EH (cell line): ENCODE measurements at places on chromosomes 4 and X.

- no peak for DNase-seq
Observed at GRCh38 chr4:126742048-126742447, 890.7 kb upstream of the INTU start.

- DNase-seq = no peak
Observed at GRCh38 chrX:41518127-41518840, 71.1 kb downstream of the NYX start.

DNA sequence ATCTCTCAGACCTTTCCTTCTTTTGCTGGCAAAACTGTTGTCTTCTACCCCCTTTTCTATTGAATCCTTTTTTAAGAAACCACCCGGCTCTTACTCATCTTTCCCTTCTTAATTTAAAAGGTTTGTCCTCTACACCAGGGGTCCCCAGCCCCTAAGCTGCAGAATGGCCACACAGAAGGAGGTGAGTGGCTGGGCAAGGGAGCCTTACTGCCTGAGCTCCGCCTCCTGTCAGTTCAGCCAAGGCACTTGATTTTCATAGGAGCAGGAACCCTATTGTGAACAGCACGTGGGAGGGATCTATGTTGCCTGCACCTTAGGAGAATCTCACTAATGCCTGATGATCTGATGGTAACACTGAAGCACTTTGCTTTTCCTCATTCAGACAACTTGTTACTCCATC lies 726.3 kb upstream of the INTU start:
- no peak for DNase-seq

DNA sequence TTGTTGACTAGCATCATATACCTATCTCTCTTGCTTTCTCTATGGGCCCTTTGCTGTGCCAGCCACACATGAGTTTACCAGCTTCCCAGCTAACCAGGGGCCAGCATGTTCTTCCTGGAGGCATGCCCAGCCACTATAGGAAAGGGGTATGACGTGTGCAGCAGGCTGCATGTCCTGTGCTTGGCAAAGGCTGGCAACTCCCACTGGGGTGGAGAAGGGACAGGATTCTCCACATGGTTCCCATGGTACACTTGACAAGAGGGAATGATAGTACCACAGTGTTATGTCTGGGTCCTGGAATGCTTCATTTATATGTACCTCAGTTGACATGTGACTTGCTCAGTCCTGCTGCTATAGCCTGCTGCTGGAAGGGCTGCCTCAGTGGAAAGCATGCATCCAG lies 78.8 kb downstream of the TMEM164 start:
- DNase-seq = peak; percentile 13

DNA sequence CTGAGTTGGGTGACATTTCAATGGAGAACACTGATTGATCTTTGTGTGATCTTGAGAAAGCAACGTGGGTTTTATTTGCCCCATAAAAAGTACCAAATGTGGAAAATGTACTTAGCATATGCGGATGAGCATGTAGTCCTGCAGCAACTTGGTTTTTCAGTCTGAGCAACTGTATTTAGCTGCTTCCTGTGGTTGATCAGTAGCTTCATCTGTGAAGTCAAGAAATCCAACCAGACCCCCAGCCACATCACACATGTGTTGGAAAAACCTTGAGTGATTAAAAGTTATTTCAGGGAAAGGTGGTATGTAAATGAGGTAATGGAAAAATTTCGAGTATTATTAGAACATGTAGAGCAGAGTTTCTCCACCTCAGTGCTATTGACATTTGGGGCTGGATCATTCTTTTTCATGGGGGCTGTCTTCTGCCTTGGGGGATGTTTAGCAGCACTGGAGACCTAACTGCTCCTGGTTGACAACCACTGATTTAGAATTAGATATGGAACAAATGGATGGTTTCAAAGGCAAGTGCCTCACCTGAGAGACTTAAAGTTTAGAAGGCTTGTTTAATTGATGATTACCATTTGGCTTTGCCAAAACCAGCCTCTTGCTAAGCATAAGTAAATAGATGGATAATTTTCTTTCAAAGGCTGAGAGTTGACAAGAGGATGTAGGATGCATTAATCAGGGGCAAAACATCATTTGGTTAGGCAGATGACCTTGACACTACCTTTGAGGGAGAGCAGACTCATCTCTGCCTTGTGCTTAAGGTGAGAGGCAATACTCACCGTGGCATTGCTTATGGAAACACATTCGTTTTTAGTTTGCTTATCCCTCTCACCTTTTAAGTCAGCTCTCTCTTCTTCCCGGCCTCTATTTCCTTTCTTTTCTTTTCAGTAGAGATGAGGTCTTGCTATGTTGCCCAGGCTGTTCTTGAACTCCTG lies 193.0 kb upstream of the RPS6KA3 start:
- DNase-seq = no peak

DNA sequence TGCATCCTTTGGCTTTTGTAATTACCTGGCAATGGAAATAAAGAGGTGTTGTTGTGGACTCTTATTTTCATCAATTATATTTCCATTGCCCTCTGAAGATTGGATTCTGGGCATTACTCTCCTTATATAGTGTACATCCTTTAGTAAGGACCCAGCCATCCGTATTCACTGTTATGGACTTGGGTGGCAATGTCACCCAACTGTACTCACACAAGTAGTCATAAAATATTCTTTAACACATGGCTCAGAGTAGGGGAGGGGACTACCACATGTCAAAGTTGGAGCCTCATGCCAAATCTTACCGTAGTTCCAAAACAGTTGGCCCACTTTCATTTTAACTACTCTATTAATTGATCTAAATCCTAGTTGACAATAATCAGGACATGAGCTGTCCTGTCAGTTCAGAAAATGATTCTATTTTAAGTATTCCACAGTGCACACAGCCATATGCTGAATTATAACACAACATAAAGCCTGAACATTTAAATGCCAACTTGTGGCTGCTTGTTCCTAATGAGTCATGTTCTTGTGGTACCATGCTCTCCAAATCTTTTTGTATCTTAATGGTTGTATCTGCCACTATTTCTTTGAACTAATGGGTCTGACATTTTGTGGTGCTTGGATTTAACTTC lies 4.9 kb downstream of the FRAS1 start:
- no peak for DNase-seq

GRCh38 chr4:152243206-152243605 lies 292.7 kb downstream of the FBXW7 start:
- DNase-seq = no peak

DNA sequence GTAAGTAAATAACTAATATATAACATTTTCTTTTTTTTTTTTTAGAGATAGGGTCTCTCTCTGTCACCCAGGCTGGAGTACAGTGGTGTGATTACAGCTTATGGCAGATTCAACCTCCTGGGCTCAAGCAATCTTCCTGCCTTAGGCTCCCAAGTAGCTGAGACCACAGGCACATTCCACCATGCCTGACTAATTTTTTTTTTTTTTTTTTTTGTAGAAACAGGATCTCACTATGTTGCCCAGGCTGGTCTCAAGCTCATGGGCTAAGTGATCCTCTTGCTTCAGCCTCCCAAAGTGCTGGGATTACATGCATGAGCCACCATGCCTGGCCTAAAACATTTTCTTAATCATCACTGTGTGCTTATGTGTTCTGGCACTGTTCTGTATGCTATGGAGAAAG lies 32.8 kb downstream of the MGARP start:
- DNase-seq = peak; percentile 82

- no peak for DNase-seq
Observed at GRCh38 chr4:189096108-189096507, 844.6 kb upstream of the FRG1 start.

DNA sequence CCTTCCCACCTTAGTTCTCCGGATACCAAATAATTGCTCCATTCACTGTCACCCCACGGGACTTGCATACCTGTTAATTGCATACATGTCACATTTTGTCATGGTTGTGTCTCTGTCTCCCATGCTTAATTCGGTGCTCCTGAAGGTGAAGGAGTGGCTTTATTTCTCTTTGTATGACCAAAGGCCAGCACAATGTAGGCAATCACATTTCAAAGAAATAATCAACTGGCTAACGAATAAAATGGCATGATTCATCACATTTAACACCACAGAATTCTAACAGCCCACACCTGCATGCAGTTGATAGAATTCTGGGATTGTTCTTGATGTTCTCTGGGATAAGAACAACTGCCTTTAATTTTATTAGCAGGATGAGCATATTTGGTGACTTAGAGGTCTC lies 59.3 kb downstream of the ATXN3L start:
- no peak for DNase-seq

DNA sequence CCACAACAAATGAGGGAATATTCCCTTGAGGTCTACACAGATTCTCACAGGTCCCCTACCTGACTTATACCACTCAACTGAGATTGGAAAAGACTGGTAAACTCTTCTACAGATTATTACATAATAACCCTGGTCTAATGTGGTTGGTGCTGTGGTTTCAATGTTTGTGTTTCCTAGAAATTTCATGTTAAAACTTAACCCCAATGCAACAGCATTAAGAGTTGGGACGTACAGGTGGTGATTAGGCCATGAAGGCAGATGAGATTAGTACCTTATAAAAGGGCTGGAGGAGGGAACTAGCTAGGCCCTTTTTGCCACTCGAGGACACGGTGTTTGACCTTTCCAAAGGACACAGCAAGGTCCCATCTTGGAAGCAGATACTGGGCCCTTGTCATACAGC lies 84.3 kb upstream of the TAPT1 start:
- DNase-seq = no peak

DNA sequence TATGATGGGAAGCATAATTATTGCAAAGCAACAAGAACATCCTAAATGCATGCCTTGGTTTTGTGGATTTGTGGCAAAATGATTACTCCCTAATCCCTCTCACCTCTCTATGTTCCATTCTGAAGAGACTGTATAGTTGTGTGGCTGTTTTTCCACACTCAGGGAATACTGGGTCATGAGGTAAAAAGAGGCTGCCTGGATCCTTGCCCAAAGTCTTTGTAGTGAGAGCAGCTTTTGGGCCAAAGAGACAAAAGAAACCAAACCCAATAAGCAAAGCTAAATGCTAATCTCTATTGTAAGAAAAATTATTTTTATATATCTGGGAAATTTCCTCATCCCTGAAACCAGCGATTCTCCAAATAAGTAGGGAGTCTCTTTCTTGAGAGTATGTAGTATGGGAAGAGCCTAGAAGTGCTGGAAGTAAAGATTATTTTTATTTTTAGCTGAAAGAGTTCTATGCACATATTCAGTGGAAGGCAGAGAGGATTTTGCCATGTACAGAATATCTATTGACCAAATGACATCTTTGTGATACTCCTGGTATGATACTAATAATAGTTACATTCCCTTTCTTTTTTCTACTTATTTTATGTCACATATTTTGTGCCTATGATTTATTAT lies 24.9 kb upstream of the SULT1B1 start:
- no peak for DNase-seq

GRCh38 chrX:79182616-79183015 lies 38.1 kb downstream of the GPR174 start:
- DNase-seq = no peak

DNA sequence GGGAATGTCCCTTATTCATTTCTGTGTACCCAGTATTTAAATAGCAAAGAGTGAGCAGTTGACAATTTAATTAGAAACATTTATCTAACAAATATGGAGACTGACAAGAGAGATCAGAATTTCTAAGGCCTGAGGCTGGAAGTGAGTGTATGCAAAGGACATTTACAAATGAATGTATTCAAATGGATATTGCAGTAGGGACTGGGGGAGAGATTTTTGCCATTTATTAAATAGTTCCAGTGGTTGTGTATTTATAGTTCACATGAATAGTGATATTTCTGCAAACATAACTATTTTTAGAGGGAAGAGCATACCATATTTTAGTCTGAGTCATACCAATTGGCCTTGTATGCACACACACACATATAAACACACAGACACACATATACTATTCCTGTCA lies 592.4 kb downstream of the GLUD2 start:
- DNase-seq = peak; percentile 33

DNA sequence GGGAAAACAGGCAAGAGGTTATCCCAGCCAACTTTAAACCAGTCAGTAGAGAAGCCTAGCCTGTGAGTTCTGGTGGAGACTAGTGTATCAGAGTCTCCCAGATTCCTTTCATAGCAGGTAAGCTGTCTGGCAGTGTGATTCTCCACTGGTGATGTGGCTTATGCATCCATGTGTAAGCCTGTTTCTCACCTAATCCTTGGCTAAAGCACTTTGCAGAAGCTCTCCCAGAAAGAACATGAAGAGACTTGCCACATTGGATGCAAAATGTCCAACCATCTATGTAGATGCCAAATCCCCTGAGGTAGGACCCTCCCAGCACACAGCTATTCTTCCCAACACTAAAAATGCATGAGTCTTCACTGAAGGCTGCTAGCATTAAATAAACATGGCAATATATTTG lies 111.7 kb downstream of the CHRNA9 start:
- no peak for DNase-seq

DNA sequence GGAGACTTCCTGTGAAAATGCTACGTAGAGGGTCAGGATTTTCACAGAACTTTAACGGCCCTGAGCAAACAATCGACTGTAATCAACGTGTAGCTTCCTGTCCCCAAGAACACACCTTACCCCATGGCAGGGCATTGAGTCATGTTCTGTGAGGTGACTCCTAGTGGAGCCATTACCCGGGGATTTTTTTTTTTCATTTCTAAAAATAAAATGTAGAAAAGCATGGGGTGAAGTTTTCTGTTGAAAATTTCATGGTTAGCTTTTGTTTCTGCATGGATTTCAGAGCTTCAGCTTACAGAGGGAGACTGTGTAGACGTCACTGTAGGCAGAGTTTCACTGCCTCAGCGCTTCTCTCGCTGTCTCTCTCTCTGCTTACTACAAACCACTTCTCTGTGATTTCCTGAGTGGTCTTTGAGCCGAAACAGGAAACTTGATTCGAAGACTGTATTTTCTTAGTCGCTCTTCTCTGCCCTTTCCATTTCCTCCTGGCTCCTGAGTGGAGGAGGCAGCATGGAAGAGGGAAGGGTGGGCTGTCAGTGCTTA lies 111.7 kb downstream of the NFKB1 start:
- no peak for DNase-seq

DNA sequence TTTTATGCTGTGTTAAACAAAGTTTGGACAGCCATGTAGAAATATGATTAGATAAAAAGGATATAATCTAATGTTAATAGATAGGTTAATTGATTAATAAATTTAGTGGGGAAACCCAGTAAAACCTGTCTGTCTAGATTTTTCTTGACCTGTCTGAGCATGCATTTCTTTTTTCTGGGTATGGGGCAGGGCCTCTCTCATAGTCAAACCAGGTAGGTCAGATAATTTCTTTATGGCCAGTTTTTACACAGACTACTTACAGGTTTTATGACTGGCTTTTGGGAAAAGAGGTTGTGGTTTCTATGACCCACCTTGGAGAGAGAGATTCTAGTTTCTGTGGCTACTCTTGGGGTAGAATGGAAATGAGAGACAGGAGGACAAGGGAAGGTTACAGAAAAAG lies 135.6 kb upstream of the EPHA5 start:
- no peak for DNase-seq

GRCh38 chrX:25295466-25295865 lies 279.7 kb upstream of the ARX start:
- DNase-seq = no peak

- no peak for DNase-seq
Observed at GRCh38 chr4:101689220-101689619, 101.3 kb upstream of the BANK1 start.

GRCh38 chr4:140153718-140154571 lies at the start of gene MAML3:
TSS of gene MAML3 (minus strand) at chr4:140154184. CDS start at chr4:140153327, 857 bp downstream.
- DNase-seq = peak; percentile 95
